KBM-7 (cell line): ENCODE measurements at places on chromosomes 11 and 22.

GRCh38 chr22:43202326-43202725, 15.4 kb upstream of the TTLL12 start:
- DNase-seq, result no peak

DNA sequence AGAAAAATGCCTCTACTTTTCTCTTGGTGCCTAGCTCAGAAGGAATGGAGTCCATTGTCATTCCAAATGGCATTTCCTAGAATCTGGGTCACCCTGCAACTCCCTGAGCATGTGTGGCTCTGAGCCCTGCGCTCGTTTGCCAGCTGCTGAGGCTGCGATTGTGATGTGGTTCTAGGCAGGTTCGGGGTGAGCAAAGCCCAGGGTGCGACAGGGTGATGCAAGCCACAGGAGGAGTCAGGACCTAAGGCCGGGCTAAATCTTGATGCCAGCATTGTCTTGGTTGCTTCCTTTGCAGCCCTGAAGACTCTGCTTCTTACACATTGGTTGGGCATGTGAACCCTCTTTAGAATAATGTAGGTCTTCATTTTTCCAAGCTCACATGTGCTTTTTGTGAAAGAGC, 131.0 kb downstream of the MORC2 start:
- DNase-seq, result no peak

- DNase-seq, result no peak
Measured at GRCh38 chr22:17781319-17782031, 7.2 kb upstream of the BID start.

DNA sequence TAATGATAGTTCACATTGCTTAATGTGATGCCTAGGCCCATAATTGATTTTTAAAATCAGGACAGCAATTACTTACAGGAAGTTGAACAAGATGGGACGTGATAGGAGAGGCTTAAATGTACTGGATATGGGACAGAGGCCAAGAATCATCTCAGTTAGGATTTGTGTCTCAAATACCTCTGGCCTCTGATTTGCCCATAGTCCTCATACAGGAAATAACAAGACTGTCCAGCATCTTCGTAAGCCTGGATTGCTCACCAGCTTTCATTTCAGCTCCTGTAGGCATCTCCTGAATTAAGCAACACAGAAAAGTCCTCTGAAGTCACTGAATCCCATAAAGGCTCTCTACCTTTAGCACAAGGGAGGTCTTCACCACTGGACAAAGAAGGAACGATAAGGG, at the start of gene MRGPRX3:
Gene MRGPRX3, plus strand, starts transcription at position 231 of the 400 bp plus-strand sequence. CDS start 4,632 bp downstream, outside the sequence.
- DNase-seq, result no peak

GRCh38 chr11:106471276-106471675, 393.8 kb downstream of the AASDHPPT start:
- no peak for DNase-seq

DNA sequence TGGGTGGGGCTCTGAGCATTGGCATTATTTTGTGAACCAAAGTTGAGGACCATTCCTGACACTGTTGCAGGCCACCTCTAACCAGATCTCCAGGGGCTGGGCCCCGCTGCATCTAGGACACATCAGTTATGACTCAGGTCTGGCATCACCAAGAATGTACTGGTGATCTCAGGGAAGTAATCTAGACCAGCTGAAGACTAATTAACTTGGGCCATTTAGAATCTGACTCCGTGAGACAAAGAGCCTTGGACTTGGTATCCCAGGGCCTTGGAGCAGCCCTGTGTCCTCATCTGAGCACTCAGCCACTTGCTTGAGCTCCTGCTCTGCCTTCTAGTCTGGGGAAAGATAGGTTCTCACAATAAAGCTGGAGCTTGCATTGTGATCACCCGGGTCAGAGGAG, 200.6 kb downstream of the KIRREL3 start:
- no peak for DNase-seq

- no peak for DNase-seq
Measured at GRCh38 chr22:28365371-28365770, 314.3 kb downstream of the TTC28 start.

- no peak for DNase-seq
Measured at GRCh38 chr11:67999201-67999629, 4.7 kb downstream of the UNC93B1 start.

GRCh38 chr11:61901397-61901796, 10.1 kb upstream of the FADS3 start:
- DNase-seq, result no peak

DNA sequence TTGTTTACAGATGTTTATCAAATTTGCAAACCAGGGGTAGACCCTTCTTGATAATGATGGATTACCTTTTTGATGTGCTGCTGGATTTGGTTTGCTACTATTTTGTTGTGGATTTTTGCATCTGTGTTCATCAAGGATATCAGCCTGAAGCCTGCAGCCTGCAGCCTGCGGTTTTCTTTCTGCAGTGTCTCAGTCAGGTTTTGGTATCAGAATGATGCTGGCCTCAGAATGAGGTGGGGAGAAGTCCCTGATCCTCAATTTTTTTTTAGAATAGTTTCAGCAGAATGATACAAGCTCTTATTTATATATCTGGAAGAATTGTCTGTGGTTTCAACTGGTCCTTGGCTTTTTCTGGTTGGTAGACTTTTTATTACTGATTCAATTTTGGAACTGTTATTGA, 19.7 kb upstream of the RAB38 start:
- no peak for DNase-seq

DNA sequence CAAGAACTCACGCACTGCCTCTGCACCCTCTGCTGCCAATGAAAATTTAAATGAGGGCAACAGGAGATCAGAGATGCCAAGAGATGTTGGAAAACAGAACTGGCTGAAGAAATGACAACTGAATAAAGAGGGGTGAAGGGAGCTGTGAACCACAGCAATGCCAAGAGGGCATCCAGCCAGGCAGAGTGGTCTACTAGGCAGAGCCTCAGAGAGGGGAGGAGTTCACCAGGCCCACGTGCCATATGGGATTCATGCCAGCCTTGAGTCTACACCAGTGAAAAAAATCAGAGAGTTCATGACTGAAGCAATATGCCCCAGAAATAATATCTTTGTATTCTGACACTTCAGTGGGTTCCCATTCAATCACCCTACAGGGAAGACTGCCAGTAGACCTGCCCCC, 4.4 kb downstream of the APOL2 start:
- DNase-seq, result no peak

- no peak for DNase-seq
Measured at GRCh38 chr11:134565343-134565891, 153.4 kb upstream of the B3GAT1 start.

DNA sequence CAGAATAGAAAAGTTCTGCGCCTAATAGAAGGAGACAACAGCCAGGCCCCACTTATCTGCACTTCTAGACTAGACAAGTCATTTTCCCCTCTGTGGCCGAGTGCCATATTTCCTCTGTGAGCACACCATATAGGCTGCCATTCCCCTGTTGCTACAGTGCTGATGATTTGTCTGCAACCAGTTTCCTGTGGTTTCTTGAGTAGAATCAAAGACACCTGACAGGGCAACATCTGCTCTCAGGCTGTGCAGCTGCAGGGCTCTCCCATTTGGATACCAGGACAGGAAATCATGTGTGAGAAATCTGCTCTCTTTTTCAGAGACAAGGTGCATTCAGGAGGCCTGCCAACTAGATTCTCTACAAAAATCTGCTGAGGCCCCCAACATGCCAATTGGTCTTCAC, 879.3 kb downstream of the DLG2 start:
- peak; percentile 89 for DNase-seq

DNA sequence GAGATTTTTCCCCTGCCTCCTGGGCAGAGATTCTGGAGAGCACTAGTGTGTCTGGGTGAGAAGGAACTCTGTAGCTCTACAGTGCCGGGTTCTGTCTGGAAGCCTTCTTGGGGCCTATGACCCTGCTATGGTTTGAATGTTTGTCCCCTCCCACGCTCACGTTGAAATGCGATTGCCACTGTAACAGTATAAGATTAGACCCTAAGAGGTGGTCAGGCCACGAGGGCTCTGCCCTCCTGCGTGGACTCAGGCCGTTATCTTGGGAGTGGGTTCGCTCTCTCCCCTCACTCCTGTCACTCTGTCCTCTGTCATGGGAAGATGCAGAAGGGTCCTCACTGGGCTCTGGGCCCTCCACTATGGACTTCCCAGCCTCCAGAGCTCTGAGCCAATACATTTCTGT, 3.5 kb downstream of the AP5B1 start:
- DNase-seq, result no peak
